Tibial artery (tissue), 4 donors: ENCODE measurements at places on chromosomes 12 and 14.

GRCh38 chr12:29216266-29216665, 67.2 kb downstream of the FAR2 start:
- no peak for DNase-seq

DNA sequence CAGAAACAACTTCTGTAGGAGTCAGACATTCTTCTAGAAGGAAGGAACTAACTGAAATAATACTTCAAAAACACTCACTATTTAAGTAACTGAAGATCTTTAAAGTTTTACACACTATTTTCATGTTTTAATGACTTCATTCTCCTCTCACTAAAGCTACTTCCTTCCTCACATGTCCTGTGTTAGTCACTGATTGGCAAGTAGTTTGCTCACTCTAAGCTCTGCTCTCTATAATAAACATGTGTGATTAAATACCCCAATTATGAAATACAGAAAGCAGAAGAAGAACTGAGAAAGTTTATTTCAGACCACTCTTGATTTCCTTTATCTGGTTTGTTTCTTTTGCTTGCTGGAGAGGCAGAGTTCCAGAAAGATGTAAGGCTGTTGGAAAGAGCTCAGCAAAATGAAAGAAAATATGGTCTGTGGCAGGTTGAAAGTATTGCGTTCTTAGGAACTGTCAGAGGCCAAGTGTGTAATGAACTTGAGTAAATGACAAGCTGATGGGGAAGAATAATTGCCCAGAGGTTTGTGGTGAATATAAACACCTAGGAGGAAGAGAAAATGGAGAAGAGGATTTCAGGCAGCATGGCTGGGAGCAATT, 522.0 kb upstream of the SEL1L start:
- no peak for DNase-seq

DNA sequence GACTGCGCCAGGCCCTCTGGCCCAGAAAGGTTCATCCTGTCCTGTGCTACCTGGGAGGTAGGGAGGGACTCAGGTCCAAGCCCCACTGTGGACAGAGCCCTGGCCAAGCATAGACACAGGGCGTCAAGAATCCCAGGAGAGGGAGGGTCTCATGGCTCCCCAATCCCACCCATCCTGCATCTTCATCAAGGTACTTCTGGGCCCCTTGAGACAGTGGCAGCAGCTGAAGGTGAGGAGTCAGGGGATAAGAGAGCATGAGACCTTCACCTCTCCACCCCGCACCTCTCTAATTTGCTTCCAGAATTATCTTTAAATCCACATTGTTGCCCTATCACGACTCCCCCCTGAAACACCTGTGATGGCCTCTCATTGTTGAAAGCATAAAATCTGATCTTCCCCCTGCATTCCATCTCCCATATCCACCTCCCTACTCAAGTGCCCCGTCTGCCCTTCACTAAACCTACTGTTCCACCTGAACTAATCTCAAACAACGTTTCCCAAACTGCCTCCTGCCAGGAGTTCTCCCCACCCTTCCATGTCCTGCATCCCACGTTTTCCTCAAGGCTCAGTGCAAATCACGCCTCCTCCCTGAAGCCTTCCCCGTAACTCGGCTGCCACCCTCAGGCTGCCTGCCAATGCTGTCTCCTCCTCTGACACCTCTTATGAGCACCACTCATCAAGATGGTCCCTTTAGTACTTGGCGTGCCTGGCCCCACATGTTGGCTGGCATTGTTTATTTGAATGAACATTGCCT, 27.1 kb downstream of the KRT18 start:
- DNase-seq, result no peak

DNA sequence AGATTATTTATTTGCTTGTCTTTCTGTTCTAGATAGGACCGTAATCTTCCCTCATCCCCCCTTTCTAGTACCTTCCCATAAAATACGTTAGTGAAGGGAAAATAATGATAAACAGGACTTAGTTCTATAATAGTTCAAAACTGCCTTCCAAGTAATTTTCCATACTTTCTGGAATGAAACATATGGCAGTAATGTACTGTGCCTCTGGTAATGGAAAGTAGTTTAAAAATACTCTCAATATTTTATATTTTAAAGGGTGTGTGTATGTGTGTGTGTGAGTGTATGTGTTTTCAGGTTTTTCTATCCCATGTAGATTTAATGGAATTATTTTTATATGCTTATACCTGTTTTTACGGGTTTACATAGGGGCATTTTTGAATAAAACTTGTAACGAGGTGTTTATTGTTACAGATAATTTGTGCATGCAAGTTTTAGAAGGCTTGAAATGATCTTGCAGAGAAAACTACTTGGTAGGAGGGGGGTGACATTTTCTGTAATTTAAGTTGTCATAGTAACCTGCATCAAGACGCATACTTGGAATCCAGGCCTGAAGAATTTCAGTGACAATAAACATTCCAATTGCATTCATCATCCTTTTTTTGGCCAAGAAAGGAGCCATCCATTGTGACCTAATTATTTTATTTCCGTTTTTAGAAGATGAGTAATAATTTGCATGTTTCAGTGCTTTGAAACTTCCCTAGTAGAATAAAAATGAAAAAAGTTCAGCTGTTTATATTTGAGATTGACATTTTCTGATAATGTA, 38.9 kb downstream of the RASSF8 start:
- DNase-seq, result no peak

- DNase-seq, result no peak
Observed at GRCh38 chr14:73916324-73916723, 29.7 kb downstream of the ZNF410 start.

- DNase-seq, result no peak
Observed at GRCh38 chr14:30518867-30519560, 39.9 kb upstream of the G2E3 start.

GRCh38 chr12:5561057-5561456, 129.1 kb downstream of the NTF3 start:
- DNase-seq, result no peak

GRCh38 chr12:14774074-14774905, 29.0 kb downstream of the WBP11 start:
- DNase-seq, result peak; percentile 98

DNA sequence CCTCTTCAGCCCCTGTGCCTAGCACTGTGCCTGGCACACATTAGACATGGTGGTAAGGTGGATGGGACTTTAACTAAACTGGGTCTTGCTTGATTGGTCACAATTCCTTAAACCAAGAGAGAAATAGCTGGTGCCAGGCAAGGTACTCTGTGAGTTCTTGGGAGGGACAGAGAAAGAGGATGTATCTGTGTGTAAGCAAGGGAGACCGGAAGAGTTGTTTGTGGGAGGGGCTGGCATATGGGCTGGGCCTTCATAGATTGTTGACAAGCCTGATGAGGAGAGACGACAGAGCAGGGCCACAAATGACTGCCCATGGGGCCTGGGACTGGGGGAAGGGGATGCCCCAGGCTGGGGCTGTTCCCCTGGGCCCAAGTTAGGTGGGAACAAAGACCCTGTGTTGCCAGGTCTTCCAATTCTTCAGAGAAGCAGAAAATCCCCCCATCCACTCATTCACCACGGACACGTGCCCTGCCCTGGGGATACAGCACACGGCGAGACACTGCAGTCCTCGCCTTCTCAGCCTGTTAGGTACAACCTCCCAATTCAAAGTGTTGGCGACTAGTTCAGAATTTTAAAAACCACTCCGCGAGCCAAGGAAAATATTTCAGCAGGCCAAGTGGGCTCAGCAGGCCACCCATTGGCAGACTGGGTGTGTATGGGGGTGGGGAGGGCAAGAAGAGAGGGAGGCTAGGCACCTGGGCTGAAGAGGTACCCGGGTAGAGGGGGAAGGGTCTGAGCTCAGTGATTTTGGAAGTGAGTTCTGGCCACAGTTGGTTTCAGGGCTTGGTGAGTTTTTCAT, 11.4 kb upstream of the CYP46A1 start:
- no peak for DNase-seq

DNA sequence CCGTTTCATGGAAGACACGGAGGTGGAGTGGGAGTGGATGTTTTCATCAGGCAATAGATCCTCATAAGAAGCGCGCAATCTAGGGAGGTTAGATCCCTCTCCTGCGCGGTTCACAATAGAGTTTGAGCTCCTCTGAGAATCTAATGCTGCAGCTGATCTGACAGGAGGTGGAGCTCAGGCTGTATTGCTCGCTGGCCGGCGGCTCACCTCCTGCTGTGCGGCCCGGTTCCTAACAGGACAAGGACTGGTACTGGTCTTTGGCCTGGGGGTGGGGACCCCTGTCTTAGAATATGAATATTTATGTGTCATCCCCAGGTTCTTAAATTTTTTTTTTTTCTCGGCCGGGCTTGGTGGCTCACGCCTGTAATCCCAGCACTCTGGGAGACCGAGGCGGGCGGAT, 36.7 kb downstream of the PRICKLE1 start:
- no peak for DNase-seq

- DNase-seq, result no peak
Observed at GRCh38 chr14:20782280-20782890, 1.3 kb downstream of the RNASE6 start.

GRCh38 chr14:93733231-93733630, 55.1 kb downstream of the PRIMA1 start:
- DNase-seq, result no peak

DNA sequence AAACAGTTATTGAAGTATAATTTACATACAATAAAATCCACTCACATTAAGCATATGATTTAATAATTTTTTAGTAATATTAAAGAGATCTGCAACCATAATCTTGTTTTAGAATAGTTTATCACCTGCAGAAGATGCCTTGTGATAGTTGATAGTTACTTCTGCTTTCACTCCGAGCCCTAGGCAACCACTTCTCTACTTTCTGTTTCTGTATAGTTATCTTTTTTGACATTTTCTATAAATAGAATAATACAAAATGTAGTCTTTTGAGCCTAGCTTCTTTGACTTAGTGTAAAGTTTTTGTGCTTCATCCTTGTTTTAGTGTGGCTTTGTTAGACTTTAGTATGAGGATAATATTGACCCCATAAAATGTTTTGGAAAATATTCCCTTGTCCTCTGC, 111.0 kb downstream of the MNAT1 start:
- no peak for DNase-seq
